A549 treated with AZD2906 at 1 μM for 4 hours (cell line): ENCODE measurements at places on chromosomes 2 and 18. TPM values are rescaled to one million over a fixed set of nuclear protein-coding genes. Genes with fewer than 3 reads are reported as not detected.

The SCYGR8 gene
- total RNA-seq, result not detected in 5 replicates

The ALK gene
- total RNA-seq, result not detected in 5 replicates

The ANO7 gene
- 1.6 to 2.0 TPM (median 1.9 TPM) in 5 replicates for total RNA-seq

The GKN2 gene
- 1.9 to 3.2 TPM (median 2.5 TPM) in 5 replicates for total RNA-seq

The ZNF396 gene
- 0.54 to 0.89 TPM (median 0.60 TPM) in 5 replicates for total RNA-seq

The IL1F10 gene
- total RNA-seq, result 0.09 to 0.24 TPM in 2 of 5 replicates, not detected in the others

The UNC80 gene
- total RNA-seq, result not detected in 5 replicates

The SPDYA gene
- total RNA-seq, result 0.08 to 0.27 TPM (median 0.25 TPM) in 5 replicates

The EDAR gene
- total RNA-seq, result 0.02 to 0.10 TPM (median 0.04 TPM) in 5 replicates

The PLA2R1 gene
- 1.7 to 2.8 TPM (median 2.3 TPM) in 5 replicates for total RNA-seq
